ENCODE measurements at places on chromosomes 4 and X. TPM values are rescaled to one million over a fixed set of nuclear protein-coding genes. Genes with fewer than 3 reads are reported as not detected.

The CT83 gene
- total RNA-seq: not detected

DNA sequence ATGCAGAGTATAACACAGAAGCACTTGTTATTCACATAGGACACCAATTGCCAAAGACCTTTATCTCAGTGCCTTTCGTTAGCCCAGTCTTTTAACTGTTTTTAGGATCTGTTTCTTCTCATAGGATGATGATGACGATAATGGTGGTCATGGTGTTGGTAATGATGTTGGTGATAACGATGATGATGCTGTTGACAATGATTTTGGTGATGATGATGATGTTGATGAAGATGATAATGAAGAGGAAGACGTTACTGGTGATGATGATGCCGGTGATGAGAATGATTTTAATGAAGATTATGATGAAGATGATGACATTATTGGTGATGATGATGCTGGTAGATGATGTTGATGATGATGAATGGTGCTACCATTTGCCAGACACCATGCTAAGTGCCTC lies 29.8 kb downstream of the LDB2 start:
- no peak for DNase-seq

DNA sequence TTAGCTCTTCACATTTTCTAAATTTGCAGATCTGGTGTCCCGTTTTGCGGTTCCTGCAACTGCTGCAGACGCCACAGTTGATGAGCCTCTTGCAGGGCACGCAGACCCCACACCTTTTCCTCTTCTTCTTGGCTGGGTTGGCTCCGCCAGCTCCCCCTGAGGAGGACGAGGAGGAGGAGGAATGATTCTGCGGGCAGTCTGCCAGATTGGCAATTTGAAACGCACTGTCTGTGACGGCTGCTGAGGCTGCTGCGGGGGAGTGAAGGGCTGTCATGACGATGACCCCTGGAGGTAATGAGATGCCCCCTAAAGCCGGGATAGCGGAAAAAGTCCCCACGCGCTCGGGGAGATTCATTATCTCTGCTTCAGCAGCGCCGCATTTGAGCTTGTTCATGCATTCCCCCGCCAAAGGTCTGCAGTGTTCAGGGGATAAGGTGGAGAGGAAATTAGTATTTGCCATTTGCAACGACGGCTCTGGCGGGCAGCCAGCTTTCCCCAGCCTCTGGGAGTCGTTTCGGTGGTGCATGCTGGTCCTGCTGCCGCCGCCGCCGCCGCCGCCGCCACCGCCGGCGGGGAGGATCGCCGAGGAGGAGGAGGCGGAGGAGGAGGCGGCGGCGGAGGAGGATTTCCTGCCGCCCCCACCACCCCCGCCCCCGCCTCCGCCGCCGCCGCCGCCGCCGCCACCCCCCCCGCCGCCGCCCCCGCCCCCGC lies 3.8 kb downstream of the CXXC4 start:
- DNase-seq: no peak

DNA sequence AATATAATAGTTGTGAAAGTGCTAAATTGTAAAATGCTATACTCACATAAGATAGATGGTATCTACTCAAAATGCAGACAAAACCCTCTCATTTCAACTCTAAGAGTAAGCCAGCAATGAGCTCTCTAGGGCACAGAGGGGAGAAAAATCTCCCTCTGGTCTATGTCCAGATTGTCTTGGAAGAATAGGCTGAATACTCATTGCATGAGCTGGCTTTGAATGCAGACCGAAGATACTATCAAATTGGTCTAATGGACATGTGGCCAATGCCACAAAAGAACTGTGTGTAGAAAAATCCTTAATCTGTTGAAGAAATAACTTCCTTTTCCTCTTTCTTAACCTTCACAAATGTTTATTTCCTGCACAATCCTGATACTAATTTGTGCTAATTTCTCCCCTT lies 3.5 kb downstream of the ZXDA start:
- DNase-seq: no peak

GRCh38 chr4:8345053-8345945 lies 75.7 kb downstream of the HTRA3 start:
- no peak for DNase-seq
